Activated gamma-delta T cell treated with Interleukin-2 at 50 U/mL for 16 hours (primary cell): ENCODE measurements at places on chromosomes 11 and 22.

- DNase-seq: no peak
Measured at GRCh38 chr22:30115705-30116104, 35.4 kb downstream of the HORMAD2 start.

GRCh38 chr11:80502511-80502910, 1061.7 kb upstream of the TENM4 start:
- DNase-seq: no peak

DNA sequence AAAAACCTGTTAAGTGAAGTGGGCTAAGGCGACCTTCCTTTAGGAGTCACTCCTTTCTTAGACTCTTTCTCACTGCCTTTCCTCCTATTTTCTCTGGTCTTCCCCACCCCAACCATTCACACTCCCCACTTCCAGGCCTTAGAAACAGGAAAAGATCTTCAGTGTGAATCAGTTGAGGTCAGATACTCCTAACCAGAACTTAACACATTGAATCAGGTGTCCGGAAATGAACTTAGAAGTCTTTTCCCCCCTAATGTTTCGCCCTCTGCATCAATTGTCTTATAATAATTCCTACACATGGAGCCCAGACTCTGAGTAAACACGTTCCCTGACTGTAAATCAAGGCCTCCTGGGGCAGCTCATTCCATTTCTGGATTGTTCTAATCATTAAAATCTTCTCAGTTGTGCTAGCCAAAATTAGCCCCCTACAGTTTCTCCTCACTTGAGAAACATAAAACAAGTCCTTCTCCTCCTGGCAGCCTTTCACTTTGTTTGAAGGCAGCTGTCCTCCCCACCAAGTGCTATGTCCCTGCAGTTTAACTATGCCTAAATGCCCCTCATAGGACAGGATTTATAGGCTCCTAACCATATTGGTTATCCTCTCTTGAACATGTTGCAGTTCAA, 32.7 kb upstream of the USP47 start:
- no peak for DNase-seq

DNA sequence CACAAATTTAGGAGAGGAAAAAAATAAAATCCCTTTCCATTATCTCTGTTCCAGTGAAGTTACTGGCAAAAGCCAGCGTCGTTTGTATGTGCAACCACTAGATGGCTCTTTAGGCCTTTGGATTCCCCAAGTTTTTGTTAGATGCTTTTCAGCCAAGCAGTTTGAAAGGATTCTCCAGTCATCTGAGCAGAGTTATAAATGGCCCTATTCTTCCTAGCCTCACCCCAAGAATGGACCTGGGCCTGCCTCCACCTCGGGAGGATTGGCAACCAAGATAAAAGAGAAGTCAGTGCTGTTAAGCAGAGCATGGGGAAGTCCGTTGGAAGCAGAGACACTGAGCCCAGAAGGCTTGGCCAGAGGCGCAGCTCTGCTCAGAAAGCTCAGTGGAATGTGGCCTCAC, 15.4 kb downstream of the FAM181B start:
- DNase-seq: no peak

- DNase-seq: no peak
Measured at GRCh38 chr11:70281156-70281609, 10.7 kb downstream of the PPFIA1 start.

GRCh38 chr11:1157645-1158591, at the start of gene MUC5AC:
Gene MUC5AC (plus strand): TSS chr11:1157953. CDS start chr11:1158000, 47 bp downstream.
- peak; percentile 2 for DNase-seq
